Liver (tissue), 10 donors: ENCODE measurements at places on chromosomes 1 and 21. TPM values are rescaled to one million over a fixed set of nuclear protein-coding genes. Genes with fewer than 3 reads are reported as not detected.

APOBEC4 gene
- total RNA-seq: not detected

OLFM3 gene
- total RNA-seq: not detected

KCNJ15 gene
- total RNA-seq: 0.61 TPM

PLA2G2C gene
- total RNA-seq: not detected

SPATA45 gene
- 0.28 TPM for total RNA-seq

L1TD1 gene
- total RNA-seq: 0.14 TPM

LCE1E gene
- not detected for total RNA-seq

GPA33 gene
- total RNA-seq: 0.08 TPM

PARS2 gene
- total RNA-seq: 3.4 TPM

- H3K36me3 ChIP-seq: no peaks in the 10 kb centered on the region
- no peaks in the 10 kb centered on the region for H3K27me3 ChIP-seq
- no peak overlapping the region for H3K27ac ChIP-seq
- H3K4me3 ChIP-seq: no peak overlapping the region
- H3K4me1 ChIP-seq: no peaks in the 10 kb centered on the region
- DNase-seq: no peak
Observed at GRCh38 chr1:106756752-106757151, 299.7 kb upstream of the PRMT6 start.

DNA sequence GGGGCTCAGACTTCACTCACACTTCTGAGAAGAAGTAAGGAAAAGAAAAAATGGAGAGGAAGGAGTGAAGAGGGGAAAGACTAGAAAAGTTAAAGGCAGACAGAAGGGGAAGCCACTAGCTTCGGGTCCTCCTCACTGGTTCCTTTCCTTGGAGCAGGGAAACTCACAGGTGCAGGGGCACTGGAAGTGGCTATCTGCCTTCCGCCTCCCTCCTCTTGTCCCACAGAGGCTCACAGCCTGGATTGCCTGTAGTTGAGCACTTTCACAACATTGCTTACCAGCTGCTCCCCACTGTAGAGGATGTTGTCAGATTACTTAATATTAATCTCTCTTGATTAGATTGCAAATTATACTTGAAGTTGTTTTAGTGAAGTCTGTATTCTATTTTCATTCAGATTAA lies 21.6 kb upstream of the ABCA4 start:
- no peaks in the 10 kb centered on the region for H3K27me3 ChIP-seq
- H3K27ac ChIP-seq: no peak overlapping the region
- H3K4me3 ChIP-seq: no peak overlapping the region
- H3K4me1 ChIP-seq: no peaks in the 10 kb centered on the region
- H3K36me3 ChIP-seq: no peaks in the 10 kb centered on the region
- DNase-seq: no peak

DNA sequence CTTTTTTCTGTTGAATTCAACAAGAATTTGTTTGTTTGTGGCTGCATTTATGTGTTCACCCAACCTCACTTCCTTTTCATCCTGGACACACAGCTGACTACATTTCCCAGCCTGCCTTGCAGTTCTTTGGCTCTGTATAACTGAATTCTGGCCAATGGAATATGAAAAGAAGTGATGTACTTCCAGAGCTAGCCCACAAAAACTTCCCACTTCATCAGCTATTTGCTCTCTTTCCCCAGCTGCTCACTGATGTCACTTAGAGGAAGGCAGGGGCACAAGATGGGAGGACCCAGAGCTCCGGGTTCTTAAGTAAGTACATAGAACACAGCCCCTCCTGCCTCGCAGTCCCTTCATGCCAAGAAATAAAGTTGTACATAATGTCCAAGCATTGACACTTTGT lies 235.0 kb upstream of the FGGY start:
- no peaks in the 10 kb centered on the region for H3K4me1 ChIP-seq
- H3K36me3 ChIP-seq: no peaks in the 10 kb centered on the region
- no peak overlapping the region for H3K27ac ChIP-seq
- no peaks in the 10 kb centered on the region for H3K27me3 ChIP-seq

DNA sequence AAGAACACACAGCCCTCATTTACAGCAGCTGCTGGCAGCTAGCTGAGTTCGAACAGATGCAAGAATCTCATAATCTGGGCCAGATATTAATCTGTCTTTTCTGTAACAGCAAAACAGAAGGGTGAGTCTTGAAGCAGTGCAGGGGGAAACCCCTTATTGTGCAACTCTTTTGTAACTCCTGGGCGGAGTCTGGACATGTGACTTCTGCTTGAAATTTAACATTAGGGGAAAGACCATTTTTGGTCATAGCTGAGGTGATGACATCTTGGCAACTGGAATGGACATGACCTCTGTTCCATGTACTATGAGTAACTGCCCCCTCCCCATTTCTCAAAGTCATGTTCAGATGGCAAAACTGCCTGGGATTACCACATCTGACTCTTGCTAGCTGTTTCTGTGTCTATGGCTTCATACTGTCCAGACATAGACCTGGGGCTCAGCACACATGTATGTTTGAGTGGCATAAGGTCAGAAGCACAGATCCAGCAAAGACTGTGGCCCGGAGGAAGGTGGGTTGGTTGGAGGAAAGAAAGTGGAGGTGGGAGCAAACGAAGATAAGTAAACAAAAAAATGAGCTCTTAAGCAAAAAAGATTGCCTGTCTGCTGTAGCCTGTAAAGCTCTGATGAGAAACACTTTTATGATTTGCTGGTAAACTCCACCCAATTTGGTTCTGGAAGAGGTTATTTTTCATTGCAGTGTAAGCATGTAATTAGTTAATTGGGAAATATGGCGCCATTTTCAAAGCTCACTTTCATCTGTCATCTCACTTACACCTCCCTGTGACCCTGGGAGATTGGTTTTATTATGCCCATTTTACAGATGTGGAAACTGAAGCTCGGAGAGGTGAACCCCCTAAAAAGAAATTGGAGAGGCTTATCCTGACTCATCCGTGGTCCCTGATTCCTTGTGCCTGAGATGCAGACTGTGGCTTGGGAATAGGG lies 26.1 kb downstream of the ETS2 start:
- no peaks in the 10 kb centered on the region for H3K4me1 ChIP-seq
- H3K27ac ChIP-seq: peak overlapping the region; percentile 80
- no peaks in the 10 kb centered on the region for H3K36me3 ChIP-seq
- H3K27me3 ChIP-seq: no peaks in the 10 kb centered on the region
- DNase-seq: no peak
- H3K4me3 ChIP-seq: no peak overlapping the region

GRCh38 chr1:56436296-56436695 lies 143.1 kb downstream of the PLPP3 start:
- no peak overlapping the region for H3K4me3 ChIP-seq
- H3K27me3 ChIP-seq: no peaks in the 10 kb centered on the region
- no peak overlapping the region for H3K27ac ChIP-seq
- peaks cover 38% of the 10 kb centered on the region for H3K4me1 ChIP-seq
- DNase-seq: no peak
- no peaks in the 10 kb centered on the region for H3K36me3 ChIP-seq

- H3K36me3 ChIP-seq: no peaks in the 10 kb centered on the region
- no peaks in the 10 kb centered on the region for H3K27me3 ChIP-seq
- H3K4me3 ChIP-seq: no peak overlapping the region
- H3K27ac ChIP-seq: no peak overlapping the region
Observed at GRCh38 chr1:91148641-91149069, 126.8 kb upstream of the ZNF644 start.

DNA sequence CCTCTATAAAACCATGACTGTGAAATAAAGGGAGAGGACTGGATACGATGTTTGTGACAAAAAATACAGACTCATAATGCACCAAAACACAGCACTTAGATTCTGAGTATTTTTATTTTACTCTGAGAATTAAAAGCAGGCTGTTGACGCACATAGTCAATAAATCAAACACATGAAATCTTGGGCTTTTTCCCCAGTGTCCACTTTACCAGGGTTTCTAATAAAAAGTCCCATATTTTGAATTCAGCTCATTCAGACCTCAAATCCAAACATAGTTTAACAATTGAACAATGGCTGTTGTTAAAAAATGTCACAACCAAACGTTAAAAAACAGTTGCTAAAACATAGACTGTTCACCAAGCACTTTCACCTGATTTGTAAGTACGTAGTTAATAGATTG lies 553.4 kb downstream of the LTN1 start:
- H3K4me1 ChIP-seq: no peaks in the 10 kb centered on the region
- H3K27ac ChIP-seq: no peak overlapping the region
- no peak overlapping the region for H3K4me3 ChIP-seq

DNA sequence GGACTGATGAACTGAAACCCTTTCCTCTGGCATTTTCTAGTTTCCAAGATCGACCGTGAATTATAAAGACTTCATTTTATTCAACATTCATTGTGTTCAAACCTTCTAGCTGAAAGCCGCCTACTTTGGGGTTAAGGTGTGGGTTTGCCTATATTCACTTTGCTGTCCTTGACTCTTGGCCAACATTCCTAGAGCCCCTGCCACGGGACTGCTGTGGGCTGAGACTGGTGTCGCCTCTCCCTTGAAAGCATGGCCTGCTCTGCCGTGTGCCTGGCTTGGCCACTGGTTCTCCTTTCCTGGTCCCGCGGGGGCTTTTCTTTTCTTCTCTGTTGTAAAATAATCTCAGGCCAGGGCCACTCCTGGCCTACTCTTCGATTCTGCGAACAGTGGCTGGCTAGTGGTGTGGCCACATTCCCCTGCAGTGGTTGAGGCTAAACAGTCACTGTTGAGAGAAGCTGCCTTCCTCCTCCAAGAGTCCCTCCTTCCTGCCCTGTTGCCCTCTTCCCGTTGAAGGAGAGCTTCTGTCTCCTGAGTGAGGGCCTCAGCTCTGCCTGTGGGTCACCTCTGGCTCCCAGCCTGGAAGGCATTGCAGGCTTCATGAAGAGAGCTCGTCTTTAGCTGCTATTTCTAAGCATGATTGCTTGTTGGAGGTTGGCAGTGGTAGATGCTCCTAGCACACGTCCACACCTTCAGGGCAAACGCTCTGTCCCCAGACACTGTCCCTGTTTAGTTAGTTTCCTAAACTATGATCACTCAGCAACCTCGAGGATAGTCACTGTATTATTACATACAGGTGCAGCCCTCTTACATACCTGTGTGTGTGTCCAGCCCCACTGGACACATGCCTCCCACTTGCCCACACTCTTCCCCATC lies 80.5 kb downstream of the GALNT2 start:
- no peaks in the 10 kb centered on the region for H3K36me3 ChIP-seq
- H3K27me3 ChIP-seq: no peaks in the 10 kb centered on the region
- peaks cover 23% of the 10 kb centered on the region for H3K4me1 ChIP-seq
- H3K4me3 ChIP-seq: no peak overlapping the region
- no peak overlapping the region for H3K27ac ChIP-seq
- DNase-seq: no peak

DNA sequence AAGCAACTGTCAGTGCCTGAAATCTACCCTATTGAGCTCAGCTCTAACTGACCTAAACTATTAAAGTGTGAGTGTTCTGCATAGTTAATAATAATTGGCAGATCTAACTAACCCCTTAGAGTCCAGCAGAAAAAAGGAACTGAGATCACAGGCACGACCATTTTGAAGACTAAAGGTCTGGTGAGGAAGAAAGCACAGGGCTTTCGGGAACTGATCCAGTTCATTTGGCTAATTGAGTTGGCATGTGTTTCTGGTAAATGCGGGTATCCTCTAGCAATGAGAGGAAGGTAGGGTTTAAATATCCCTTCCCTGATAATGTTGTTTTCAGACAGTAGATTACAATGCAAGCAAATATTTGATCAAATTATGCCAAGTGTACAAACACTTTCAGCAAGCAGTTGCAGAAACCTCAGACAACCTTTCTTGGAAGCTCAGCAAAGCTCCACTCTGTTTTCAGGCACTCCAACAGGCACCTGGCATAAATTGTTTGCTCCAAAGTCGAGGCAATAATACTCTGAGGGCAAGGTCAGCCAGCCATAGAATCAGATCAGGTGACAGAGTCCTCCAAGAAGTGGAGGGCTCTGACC lies 100.8 kb downstream of the KCNK1 start:
- H3K4me3 ChIP-seq: no peak overlapping the region
- no peaks in the 10 kb centered on the region for H3K36me3 ChIP-seq
- H3K4me1 ChIP-seq: peaks cover 1% of the 10 kb centered on the region
- H3K27me3 ChIP-seq: no peaks in the 10 kb centered on the region
- no peak for DNase-seq

- DNase-seq: no peak
- H3K4me3 ChIP-seq: no peak overlapping the region
- no peaks in the 10 kb centered on the region for H3K27me3 ChIP-seq
- peaks cover 35% of the 10 kb centered on the region for H3K36me3 ChIP-seq
- peaks cover 4% of the 10 kb centered on the region for H3K4me1 ChIP-seq
- no peak overlapping the region for H3K27ac ChIP-seq
Observed at GRCh38 chr1:15942661-15943327, 33.1 kb downstream of the ZBTB17 start.

- H3K27me3 ChIP-seq: no peaks in the 10 kb centered on the region
- H3K36me3 ChIP-seq: no peaks in the 10 kb centered on the region
- DNase-seq: no peak
- H3K4me1 ChIP-seq: peaks cover 2% of the 10 kb centered on the region
- no peak overlapping the region for H3K27ac ChIP-seq
- no peak overlapping the region for H3K4me3 ChIP-seq
Observed at GRCh38 chr1:91809317-91809716, 76.6 kb downstream of the TGFBR3 start.

DNA sequence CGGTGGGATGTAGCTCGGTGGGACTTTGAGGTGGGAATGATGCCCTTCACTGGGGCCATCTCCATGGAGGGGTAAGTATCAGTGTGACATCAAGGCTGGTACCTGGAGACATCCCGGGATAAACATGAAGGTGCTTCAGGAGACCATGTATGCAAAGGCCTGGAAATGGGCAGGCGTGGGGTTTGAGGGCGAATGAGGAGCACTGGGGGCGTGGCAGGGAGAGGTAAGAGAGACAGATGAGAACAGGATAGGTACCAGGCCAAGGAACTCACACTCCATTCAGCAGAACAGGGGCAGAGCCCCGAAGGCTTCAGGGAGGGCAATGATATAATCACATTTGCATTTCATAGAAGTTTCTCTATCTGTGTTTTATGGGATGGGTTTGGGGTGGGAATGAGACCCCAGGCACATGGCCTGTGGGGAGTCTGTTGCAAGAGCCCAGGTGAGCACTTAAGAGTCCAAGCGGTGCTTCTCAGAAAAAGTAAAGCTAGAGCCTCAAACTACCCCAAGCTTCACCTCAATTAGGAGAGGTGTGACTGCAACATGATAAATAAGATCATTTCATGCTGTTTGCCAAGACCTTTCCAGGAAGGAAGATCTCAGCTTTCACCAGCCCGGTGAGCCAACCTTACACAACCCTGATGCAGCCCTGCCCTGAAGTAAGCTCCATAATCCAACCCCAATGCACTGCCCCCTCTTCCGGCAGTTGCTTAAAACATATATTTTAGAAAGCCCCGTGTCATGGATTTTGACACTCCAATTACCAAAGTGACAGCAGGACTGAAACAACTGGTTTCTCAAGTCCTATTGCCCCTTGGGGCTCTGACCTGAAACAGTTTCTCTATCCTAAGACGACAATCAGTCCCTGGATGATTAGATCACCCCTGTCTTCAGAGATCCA lies 7.4 kb downstream of the S100A9 start:
- H3K4me3 ChIP-seq: no peak overlapping the region
- peak overlapping the region; percentile 9 for H3K27ac ChIP-seq
- H3K36me3 ChIP-seq: no peaks in the 10 kb centered on the region
- H3K4me1 ChIP-seq: no peaks in the 10 kb centered on the region
- peaks cover 4% of the 10 kb centered on the region for H3K27me3 ChIP-seq
- no peak for DNase-seq

DNA sequence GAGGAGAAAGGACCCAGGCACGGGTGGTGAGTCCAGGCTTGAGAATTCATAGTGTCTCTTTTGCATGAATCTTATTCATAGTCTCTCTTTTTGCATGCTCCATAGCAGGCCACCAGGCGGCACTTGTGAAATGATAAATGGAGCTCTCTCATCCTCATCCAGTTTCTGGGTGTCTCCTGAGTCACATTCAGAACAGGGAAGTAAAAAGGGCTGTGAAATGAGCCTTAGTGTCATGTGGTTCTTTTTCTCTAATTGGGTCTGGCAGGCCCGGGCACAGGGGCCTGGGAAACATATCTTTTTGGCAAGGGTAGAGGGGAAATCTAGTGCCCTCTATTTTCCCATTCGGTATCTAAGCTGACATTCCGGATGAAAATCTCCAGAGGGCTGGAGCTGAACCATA lies 19.1 kb upstream of the NCF2 start:
- H3K36me3 ChIP-seq: no peaks in the 10 kb centered on the region
- peak overlapping the region; percentile 3 for H3K27ac ChIP-seq
- no peak for DNase-seq
- H3K4me1 ChIP-seq: no peaks in the 10 kb centered on the region
